ENCODE measurements at places on chromosomes 2 and 18.

- DNase-seq = no peak
Measured at GRCh38 chr18:65365245-65365980, 385.4 kb upstream of the CDH7 start.

DNA sequence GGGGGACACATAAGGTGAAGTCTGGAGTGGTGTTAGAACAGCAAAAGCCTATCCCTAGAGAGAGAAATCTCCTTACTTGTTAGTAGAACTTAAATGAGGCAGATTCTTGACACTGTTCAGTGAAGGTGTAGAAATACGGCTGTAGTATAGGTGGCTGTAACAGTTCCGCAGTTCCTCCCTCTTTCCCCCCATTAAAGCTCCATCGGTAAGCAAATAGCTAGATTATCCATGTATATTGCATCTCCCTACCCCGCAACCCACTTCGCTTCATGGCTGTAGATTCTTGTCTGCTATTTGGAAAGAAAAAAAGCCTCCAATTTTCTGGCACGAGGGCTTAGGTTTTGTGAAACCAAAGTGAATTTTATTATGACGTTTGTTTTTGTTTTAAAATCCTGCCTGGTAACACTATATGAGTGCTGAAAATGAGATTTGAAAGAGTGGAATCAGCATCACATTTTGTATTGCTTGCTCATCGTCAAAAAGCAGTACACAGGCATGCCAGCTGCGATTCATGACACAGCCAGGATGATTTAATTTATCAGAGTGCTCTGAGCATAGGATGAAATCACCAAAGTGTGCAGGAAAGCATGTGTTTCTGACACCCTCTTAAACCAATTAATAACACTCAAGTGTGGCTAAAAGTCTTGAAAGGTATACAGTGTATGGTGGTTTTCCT, 1.4 kb downstream of the FAM171B start:
- DNase-seq = no peak

- DNase-seq = no peak
Measured at GRCh38 chr2:234528410-234529148, 31.7 kb upstream of the ARL4C start.

DNA sequence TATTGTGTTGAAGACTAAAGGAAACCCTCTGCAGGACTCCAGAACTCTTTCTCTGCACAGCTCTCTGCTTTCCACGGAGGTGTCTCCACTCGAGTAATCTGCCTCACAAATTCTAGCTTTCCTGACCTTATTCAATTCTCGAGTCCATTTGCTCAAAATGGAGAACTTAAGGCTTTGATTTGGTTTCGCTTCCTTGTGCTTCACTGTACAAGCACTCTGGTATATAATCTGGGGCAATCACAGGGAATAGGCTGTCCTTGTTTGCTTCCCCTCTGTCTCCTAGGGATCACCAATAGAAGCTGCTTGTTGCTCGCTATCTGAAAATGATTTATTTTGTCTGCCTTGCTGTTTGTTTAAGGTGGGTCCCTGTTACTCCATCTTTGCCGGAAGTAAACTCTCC, 129.1 kb upstream of the DOCK10 start:
- no peak for DNase-seq

DNA sequence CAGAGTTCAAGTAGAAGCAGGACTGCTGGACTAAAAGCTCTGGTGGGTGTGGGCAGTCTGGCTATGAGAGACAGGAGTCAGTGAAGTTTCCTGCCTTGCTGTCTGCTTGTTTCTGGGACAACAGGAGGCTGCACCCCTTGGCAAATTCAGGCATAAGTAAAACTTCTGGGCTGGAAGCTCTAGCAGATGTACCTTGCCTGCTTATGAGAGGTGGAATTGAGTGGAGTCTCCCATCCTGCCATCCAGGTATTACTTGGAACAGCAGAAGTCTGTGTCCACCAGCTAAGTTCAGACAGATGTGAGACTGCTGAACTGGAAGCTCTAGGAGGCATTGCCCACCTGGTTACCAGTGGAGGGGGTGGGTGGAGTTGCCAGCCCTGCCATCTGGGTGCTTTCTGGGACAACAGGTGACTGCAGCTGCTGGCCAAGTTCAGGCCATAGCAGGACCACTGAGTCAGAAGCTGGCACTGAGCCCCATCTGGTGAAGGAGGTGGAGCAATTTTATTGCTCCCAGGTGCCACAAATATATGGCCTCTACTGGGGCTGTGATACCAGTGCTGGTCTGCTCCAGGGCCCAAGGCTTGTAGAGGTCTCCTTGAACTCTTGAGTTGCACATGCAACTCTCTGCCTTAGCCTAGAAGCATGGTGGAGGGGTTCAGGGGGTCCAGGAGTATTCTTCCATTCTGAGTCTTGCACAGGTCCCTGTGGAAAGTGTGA, 199.4 kb upstream of the FN1 start:
- no peak for DNase-seq

DNA sequence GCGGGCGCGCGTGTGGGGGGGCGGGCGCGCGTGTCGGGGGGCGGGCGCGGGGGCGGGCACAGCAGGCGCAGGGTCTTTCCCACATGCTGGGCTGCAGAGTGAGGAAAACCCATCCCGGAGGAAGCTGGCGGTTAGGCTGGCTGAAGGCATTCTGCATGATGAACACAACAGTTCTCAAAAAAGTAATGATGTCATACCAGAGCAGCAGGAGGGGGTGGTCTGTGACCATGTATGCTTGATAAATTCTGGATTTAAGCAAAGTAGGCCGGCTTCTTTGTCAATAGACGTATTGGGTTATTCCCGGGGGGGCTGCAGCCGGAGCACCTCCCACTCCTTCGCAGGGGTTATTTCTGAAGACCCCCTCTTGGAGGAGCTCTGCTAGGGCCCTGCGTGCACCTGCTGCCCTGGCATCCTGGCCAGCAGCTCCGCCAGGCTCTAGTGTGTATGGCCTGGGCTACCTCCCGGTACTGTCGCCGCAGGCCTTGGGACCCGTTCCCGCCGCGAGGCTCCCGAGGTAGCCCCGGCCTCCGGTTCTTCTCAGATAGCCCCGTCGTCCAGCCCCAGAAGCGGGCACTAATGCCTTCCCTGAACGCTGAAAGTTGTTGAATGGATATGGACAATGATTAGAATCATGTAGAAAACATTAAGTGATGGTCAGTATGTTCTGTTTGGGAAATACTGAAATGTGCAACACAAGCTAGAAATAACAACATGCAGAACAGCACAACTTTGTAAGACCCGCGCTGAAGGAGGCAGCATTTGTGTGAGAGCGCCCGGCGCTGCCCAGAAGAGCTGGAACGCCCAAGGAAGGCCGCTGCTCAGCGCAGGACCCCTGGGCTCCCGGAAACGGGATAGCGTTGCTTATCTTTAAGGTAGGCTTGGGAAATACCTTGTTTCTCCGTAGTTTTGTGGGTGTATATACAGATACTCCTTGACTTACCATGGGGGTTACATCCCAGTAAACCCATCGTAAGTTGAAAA, 101.4 kb upstream of the RAB6C start:
- no peak for DNase-seq

DNA sequence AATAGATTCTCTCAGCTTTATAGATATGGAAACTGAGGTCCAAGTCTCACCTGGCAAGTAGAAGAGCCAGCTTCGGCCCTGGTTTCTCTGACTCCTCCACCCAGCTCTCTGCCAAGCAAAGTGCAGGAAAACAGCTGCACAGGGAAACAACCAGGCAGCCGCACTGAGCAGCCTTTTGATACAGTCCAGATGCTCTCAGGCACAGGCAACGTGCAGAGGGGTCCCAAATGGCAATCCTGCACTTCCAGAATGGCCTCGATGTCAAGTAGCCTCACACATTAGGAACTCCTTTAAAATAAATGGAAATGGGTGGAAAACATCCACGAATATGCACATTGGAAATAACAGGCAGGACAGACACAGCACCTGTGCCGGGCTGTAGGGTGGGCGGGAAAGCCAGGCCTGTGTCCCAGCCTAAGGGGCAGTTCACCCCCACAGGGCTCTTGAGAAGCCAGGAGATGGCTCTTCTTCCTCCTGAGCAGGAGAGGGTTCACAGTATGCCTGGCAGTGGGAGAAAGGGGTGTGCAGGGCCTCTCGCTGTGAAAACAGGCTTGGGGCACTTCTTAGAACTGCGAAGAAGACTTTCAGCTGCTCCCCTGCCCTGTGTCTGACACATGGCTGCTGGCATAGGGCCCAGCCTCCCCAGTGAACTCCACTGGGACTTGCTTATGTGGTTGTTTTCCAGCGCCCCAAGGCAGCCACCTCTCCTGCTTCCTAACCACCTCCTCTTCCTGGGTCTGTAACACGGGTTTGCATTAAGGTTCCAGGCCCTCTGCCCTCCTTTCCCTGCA, 63.9 kb upstream of the TUBA3E start:
- DNase-seq = no peak

DNA sequence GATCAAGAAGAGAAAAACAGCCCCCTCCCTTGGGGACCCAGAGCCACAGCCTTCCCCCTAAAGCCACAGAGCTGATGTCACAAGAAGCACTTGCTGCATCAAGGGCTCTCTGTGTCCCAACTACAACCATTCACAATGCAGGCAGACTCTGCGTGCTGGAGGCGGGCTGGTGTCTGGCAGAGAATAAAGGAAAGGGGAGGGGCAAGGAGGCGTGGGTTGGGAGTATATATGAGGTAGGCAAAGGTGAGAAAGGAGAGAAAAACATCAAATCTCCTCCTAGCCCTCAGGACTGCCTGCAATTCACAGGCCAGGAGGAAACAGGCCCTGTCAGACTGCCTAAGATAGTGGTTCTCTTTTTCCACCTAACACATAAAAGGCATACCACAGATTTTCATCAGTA, 48.8 kb upstream of the IHH start:
- DNase-seq = peak; percentile 1

GRCh38 chr2:46067501-46068305, 229.5 kb upstream of the EPAS1 start:
- DNase-seq = no peak

GRCh38 chr2:242022550-242023290, 153.2 kb downstream of the RTP5 start:
- no peak for DNase-seq

GRCh38 chr2:20106746-20107145, 55.3 kb upstream of the LAPTM4A start:
- DNase-seq = peak; percentile 28

DNA sequence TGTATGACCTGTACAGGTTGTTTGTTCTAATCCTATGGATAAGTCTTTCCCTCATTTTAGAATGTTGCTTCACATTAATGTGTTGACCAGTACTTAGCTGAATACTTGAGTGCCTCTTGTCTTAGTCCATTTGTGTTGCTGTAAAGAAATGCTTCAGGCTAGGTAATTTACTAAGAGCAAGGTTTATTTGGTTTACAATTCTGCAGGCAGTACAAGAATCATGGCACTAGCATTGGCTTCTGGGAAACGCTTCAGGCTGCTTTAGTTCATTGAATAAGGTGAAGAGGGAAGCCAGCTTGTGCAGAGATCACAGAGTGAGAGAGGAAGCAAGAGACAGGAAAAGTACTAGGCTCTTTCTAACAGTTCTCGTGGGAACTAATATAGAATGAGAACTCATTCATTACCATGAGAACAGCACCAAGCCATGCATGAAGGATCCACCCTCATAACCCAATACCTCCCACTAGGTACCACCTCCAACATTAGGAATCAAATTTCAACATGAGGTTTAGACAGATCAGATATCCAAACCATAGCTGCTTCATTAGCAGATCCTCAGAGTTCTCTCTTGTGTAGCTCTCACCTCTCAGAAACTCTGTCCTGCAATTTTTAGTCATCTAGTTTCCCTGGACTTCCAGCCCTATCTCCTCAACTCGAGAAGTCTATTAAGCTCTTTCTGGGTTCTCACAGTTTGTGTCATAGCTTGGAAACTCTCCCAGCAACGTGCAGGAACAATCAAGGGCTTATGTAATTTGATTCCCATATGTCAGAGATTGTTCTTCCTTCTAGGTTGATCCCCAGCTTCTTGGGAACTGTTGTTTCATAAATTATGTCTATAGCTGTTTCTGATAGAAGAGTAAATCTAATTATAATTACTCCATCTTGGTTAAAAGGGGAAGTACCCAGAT, 2082.3 kb upstream of the CELF4 start:
- no peak for DNase-seq

DNA sequence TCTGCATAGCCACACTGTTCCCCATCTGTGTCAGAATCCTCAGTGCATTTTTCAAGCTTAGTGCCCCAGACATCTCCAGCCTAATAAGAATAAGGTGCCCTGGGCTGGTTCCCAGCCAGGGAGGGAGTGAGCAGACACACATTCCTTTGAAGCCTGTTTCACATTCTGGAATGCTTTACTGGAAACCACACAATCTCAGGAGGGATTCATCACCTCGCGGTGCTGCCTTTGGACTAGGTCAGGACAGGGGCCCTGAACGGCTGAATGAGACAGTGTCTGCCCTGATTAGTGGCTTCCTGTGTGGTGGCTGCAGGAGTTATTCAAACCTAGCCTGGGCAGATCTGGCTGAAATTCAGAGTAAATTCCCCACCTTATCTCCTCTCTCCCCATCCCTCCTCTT, 108.0 kb upstream of the LDAH start:
- DNase-seq = no peak

DNA sequence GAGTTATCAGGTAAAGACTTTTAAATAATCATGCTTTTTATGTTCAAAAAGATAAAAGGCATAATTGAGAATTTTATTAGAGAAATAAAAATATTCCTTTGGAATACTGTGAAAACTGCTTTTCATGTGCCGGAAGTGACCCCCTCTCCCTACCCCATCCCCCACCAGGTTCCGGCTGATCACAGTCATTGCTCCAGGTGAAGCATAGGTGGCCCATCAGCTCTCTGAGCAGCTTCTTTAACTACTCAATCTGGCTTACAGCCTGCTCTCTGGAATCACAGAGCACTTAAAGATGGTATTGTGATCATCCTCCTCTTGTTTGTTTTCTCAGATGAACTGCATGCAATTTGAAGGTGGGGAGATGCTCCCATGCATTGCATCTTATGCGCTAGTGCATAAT, 257.7 kb downstream of the EN1 start:
- no peak for DNase-seq

GRCh38 chr18:35063875-35064690, 22.9 kb downstream of the MAPRE2 start:
- DNase-seq = no peak

DNA sequence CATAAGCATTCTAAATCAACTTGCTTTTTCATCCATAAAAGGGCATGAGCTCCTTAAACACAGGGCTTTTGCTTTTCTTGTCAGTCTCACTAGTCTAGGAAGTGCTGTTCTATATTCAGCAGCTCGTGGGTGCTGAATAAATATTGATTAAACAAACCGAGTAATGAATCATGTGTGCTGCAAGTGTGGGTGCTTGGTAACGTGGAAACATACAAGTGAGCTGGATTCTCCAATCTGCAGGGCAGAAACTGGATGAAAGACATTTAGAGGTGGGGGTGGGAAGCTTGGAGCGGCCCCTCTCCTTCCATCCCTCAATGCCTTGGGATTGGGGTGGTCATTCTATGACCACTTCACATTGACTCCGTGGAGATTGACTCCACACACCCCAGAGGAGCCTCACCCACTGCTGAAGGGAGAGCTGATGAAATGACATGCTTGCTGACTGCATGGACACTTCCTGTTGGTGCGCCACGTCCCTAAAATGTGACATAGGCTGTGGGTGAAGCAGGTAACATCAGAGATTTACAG, 114.6 kb downstream of the DOCK10 start:
- DNase-seq = peak; percentile 87

- DNase-seq = no peak
Measured at GRCh38 chr2:101696272-101697123, 1.0 kb upstream of the MAP4K4 start.

GRCh38 chr2:100846716-100847115, 26.8 kb downstream of the NPAS2 start:
- DNase-seq = no peak
